ENCODE measurements at places on chromosomes 16 and 17. TPM values are rescaled to one million over a fixed set of nuclear protein-coding genes. Genes with fewer than 3 reads are reported as not detected.

DNA sequence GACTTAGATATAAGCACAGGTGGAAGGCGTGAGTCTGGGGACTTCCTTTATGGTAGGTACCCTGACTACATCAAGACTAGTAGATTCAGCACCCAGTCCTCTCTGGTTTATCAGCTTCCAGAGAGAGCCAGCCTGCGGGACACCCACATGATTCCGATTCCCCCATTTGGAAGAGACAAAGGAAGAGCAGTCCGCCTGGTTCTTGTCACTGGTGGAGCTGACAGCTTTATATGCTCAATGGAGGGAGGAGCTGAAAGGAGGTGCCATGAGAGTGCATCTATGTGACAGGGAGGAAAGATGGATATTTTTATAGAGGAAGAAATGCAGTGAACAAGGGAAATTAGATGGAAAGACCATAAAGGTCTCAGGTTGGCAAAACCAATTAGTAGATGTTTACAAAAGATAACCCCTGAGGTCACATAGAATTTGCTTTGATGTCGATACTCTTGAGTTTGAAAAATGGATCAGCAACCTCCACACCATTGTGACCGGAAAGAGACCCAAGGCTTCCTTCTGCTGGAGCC is 437.7 kb downstream of the PMP22 start:
- no peak for DNase-seq

DNA sequence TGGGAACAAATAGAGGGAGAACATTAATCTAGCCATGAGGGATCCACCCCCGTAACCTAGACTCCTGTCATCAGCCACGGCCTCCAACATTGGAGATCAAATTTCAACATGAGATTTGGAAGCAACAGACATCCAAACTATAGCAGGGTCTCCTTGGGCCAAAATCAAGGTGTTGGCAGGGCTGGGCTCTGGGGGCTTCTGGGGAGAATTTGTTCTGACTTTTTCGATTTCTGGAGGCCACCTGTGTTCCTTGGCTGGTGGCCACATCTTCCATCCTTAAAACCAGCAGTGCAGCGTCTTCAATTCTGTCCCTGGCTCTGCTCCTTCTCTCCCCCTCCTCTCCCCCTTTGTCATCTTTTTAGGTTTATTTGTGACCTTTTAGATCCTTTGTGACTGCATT is 546.2 kb downstream of the WWOX start:
- no peak for DNase-seq

DNA sequence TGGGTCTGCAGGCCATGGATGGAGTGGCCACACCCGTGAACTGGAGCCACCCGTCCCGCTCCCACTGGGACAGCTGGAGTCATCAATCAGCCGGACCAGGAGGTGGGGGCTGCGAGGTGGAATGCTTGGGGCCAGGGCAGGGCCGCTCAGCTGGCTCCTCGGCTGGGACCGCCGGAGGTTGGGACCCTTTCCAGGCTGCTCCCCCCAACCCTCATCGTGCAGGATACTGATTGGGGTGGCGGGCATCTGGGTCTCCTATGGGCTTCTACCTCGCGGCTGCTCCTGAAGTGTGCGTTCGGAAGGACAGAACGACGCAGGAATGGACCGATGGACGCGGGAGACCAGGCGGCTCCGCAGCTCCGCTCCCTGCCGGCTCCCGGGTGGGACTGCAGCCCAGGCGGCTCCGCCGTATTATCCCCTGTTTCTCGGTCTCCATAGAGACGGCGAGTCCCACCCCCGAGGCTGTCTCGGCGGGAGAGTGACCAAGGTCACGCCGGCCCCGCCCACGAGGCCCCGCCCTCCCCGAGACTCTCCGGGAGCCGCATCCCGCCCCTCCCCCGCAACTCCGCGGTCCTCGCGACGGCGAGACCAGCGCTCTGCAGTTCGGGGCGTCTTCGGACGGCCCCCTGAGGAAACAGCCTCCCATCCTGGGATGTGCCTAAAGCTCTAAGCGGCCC is at the start of gene TPPP3:
Gene TPPP3 (minus strand): TSS at position 388 of the 677 bp plus-strand sequence. CDS start 2,387 bp downstream, outside the sequence.
- peak; percentile 76 for DNase-seq

DNA sequence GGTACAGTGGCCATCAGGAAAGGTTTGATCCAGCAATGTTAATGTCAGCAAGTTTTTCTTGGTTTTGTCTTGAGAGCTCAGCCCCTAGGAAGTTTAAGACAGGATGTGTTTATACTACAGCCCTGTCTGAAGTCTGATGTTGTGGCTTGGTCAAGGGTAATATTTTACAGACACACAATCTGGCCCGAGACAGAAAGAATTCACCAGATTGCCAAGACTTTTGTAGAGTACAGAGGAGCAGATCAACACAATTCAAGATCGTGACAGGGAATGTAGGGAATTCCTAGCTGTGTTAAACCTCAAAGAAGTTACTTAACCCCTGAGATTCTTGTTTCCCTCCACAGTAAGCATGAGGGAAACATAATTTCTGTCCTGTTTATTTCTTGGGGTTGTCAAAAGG is 63.1 kb downstream of the SHISA9 start:
- DNase-seq: no peak

- DNase-seq: no peak
Measured at GRCh38 chr17:17033466-17033865, 8.8 kb upstream of the MPRIP start.

GRCh38 chr16:82867485-82867884 is 240.7 kb downstream of the CDH13 start:
- DNase-seq: no peak

- no peak for DNase-seq
Measured at GRCh38 chr17:6683081-6683684, 30.0 kb downstream of the SLC13A5 start.

DNA sequence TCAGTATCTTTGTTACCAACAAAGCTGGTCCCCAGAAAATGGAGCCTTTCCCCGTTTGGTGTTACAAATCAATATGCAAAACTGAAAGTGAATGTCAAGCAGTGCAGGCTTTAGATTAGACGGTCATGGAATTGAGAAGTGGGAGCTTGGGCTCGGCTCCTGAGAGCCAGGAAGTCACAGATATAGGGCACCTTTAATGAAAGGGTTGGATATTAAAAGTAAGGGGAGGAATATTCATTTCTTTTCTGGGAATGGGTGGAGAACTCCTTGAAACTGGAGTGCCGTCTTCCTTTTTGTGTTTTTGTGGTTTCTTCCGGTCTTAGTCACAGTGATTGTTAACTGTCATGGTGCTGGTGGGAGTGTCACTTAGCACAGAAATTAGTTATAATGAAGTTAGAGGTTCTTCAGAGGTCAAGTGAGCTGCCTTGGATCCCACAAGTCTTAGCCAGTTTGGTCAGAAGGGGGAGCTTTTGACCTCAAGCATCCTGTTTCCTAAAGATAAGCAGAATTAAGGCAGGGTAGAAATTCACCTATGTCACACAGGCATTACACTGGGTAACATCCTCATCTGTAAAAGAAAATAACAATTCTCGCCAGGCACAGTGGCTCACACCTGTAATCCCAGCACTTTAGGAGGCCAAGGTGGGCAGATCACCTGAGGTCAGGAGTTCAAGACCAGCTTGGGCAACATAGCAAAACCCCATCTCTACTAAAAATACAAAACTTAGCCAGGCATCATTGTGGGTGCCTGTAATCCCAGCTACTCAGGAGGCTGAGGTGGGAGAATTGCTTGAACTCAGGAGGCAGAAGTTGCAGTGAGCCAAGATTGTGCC is 9.6 kb upstream of the EIF1 start:
- DNase-seq: peak; percentile 87

DNA sequence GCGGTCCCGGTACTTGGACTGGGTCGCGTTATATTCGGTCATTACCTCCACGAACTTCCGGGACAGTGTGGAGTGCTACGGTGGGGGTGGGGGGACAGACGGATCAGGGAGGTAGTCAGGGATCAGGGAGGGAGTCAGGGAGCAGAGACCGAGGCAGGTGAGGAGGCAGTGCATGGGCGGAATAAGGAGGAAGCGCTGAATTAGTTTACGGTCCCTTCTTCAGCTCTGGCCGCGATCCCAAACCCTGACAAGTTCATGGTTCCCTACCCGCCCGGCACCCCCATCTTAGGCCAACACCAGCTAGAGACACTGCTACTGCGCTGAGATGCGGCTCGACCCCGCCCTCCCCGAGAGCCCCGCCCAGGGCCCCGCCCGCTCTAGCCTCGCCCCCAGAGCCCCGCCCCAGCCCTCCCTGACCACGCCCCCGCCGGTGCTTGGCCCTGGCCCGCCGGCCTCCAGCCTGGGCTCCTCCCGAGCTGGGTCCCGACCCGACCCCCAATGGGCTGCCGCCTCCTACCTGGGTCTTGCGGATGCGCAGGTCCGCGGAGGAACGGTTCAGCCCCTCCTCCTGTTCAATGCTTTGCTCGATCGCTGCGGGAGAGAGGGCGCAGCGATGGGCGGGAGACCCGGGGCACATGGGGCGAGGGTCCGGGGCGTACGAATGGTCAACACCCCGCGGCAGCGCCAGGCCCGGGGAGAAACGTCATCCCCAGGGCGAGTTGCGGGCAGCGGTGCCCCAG is 12.1 kb downstream of the HSD3B7 start:
- DNase-seq: peak; percentile 89

DNA sequence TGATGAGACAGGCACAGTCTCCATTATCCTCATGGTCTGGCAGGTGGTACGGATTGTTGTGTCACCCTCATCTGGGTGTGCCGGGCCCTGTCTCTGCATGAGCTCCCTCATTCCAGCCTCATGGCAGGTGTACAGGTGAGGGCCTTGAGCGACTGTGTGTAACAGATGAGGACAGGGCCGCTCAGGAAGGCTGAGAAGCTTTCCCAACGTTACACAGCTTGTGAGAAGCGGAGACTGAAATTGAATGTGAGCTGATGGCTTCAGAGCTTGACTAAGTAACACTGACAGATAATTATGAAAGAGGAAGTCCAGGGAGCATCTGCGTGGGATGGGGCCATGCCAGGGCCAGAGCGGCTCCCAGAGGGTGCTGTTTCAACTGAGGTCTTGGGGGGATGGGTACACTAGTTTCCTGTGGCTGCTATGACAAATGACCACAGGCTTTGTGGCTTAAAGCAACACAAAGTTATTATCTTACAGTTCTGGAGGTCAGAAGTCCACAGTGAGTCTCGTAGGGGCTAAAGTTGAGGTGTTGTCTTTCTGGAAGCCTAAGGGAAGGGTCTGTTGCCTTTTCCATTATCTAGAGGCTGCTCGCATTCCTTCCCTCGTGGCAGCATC is 36.7 kb downstream of the CMIP start:
- peak; percentile 59 for DNase-seq

DNA sequence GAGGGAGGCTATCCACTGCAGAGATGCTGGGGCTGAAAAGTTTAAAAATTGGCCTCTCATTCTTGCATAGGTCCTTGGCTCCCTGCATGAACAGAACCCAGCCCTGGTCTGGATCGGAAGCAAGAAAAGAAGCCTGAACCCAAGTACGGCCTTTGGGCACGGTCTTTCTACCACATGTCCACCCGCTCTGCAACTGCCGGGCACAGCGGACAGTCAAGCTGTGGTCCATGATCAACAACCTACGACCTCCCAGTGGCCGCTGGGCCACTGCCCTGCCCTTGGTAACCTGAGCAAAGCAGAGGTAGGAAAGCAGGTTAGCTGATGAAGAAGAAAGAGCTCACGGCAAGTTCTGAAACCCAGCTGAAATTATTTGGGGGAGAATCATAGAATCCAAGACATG is 3.6 kb downstream of the ABCC12 start:
- no peak for DNase-seq

GRCh38 chr16:81620796-81621195 is 158.3 kb upstream of the PLCG2 start:
- no peak for DNase-seq

GRCh38 chr17:8674344-8675305 is 44.1 kb upstream of the MYH10 start:
- DNase-seq: no peak

DNA sequence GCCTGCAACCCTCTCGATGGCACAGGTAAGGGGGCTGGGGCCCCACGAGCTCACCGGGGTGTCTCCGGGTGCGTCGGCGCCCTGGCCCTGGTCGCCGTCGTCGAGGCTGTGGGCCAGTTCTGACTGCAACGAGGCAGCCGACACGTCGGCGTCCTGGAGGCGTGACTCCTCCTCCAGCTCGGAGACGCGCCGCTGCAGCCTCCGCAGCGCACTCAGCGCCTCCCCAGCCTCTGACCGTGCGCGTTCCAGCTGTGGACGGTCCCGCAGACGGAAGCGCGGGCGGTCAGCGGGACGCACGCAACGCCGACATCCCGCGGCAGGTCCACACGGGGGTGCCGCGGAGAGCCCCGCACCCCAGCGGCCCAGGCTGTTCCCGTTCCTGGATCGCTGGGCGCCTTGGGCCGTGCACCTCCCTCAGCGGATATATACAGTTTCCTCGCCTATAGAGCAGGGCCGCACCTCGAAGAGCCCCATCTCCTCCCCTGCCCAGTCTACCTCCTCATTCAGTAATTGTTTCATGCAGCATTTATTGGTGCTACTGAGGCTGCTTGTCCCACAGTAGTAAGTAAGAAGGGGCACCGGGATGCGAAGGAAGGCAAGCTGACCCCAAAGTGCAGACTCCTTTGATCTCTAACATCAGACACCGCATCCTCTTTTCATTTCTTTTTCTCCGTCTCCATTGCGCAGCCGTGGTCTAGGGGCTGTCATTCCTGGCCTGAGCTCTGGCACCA is 5.8 kb downstream of the THOC6 start:
- DNase-seq: peak; percentile 79

GRCh38 chr16:12228602-12229499 is 252.3 kb downstream of the SNX29 start:
- DNase-seq: peak; percentile 49

GRCh38 chr16:56833243-56833970 is 31.6 kb upstream of the SLC12A3 start:
- no peak for DNase-seq

CPNE7 gene
- total RNA-seq: 8.5 TPM

CFAP119 gene
- total RNA-seq: 3.8 TPM

NPIPA2 gene
- 2.0 TPM for total RNA-seq
